Activated T-helper 2 cell treated with anti-CD3 and anti-CD28 coated beads, Interferon-gamma antibody, Interleukin-2, Interleukin-4, amounts not matched to agents 10 μg/mL and 5 μg/mL and 100 μg/mL, durations not matched to agents 14 hours and 24 hours and 36 hours (primary cell): ENCODE measurements at places on chromosomes 11 and 22. TPM values are rescaled to one million over a fixed set of nuclear protein-coding genes. Genes with fewer than 3 reads are reported as not detected.

GRCh38 chr11:33044285-33044756 lies 4.9 kb downstream of the TCP11L1 start:
- H3K36me3 ChIP-seq = peaks cover 56% of the 10 kb centered on the region
- no peak overlapping the region for H3K27ac ChIP-seq
- no peak for DNase-seq
- no peaks in the 10 kb centered on the region for H3K27me3 ChIP-seq

Gene FAM227A
- total RNA-seq = 0.05 and 0.28 TPM in 2 replicates

Gene GLYAT
- not detected in 2 replicates for total RNA-seq

GRCh38 chr11:7445564-7445963 lies 39.7 kb upstream of the OLFML1 start:
- H3K27ac ChIP-seq = no peak overlapping the region
- DNase-seq = no peak
- H3K4me1 ChIP-seq = no peaks in the 10 kb centered on the region
- no peaks in the 10 kb centered on the region for H3K27me3 ChIP-seq
- H3K36me3 ChIP-seq = no peaks in the 10 kb centered on the region

DNA sequence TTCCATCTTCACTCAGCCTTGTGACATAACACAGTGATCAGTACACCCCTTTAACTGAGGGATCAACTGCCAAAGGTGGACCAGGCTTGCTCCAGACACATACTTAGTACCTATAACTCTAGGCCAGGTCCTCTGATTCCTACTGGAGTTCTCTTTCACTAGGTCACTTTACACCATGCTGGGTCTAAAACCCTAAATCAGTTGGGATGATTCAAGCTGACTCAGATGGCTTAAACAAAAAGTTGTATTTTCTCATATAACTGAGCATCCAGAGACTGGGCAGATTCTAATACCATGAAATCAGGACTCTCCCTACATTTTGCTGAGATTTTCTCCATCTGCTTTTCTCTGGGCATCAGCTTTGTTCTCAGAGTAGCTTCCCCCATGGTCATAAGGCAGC lies 26.0 kb upstream of the FLI1 start:
- no peaks in the 10 kb centered on the region for H3K36me3 ChIP-seq
- no peak for DNase-seq
- no peak overlapping the region for H3K4me3 ChIP-seq
- H3K27ac ChIP-seq = no peak overlapping the region

DNA sequence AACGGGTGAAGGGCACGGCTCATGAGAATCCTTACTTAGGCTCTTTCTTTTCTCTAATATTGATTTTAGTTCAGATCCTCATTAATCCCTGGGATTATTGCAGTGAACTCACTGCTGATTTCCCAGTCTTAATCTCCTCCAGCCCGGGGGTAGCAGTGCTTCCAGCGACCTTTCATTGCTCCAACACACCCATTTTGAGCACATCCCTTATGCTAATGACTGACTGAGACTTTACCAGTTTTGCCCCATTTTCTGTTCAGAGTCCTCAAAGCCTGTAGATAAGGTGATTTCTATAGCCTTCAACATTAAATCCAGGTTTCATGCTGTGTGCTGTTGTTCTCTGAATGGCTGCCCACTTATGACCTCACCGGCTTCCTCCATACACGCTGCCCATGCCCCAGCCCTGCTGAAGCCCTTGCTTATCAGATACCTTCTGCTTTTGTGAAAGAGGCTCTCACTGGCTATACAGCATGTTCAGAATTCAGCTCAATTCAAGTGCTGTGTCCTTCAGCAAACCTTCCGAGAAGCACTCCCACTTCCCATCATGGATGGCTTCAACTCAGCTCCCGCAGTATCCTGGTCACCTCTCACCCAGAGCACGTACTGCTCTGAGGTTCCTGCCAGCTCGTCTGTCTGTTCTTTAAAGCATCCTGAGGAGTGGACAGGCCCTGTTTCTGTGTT lies 49.0 kb downstream of the PPFIA1 start:
- H3K4me3 ChIP-seq = no peak overlapping the region
- H3K27ac ChIP-seq = no peak overlapping the region
- peaks cover 2% of the 10 kb centered on the region for H3K4me1 ChIP-seq
- H3K27me3 ChIP-seq = no peaks in the 10 kb centered on the region

DNA sequence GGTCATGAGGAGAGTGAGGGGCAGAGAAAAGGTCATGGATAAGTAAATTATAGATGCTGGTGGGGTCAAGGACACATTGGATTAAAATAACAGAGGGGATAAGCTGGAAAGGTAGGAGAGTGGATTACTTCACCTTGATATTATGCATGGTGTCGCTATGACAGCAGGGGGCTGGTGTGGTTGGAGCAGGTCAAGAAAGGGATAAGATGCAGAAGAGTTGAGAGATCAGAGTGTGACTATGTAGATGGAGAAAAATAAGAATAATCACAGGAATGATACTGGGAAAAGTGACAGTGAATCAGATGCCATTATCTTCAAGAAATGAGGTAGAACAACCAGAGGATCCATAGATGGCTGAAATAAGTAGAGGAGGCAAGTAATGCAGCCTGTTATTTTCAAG lies 29.4 kb upstream of the AMOTL1 start:
- H3K4me1 ChIP-seq = peaks cover 13% of the 10 kb centered on the region
- no peak overlapping the region for H3K4me3 ChIP-seq
- no peak for DNase-seq
- H3K27me3 ChIP-seq = peaks cover 33% of the 10 kb centered on the region

Gene MMP7
- total RNA-seq = not detected in 2 replicates

Gene MAPK8IP2
- 0.09 and 0.16 TPM in 2 replicates for total RNA-seq

Gene SOX10
- not detected in 2 replicates for total RNA-seq

DNA sequence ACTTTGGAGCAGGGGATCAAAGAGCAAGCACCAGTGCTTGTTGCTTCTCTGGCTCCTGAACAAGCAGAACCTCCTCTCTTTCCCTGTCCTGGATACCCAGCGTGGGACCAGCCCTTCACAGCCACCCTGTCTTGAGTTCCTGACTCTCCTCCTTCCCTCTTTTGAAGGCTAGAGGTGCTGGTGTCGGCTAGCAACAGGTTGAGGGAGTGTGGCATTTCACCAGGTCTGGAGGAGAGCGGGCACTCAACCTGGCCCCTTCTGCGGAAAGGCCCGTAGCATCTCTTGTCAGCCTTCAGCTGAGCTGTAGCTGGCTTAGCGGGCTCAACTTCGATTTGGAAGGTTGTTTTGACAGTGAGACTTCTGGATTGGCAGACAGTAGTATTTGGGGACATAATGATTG lies 26.6 kb downstream of the RCOR2 start:
- peaks cover 37% of the 10 kb centered on the region for H3K36me3 ChIP-seq
- H3K4me3 ChIP-seq = peak overlapping the region; percentile 6
- H3K27ac ChIP-seq = no peak overlapping the region
- H3K27me3 ChIP-seq = no peaks in the 10 kb centered on the region

Gene OR52E8
- not detected in 2 replicates for total RNA-seq

Gene KRTAP5-7
- total RNA-seq = 0.21 TPM in 1 of 2 replicates, not detected in the other

Gene MRGPRE
- not detected in 2 replicates for total RNA-seq

Gene PHF5A
- total RNA-seq = 72.1 and 74.3 TPM in 2 replicates

GRCh38 chr22:46056546-46057245 lies 79.7 kb upstream of the WNT7B start:
- no peak overlapping the region for H3K4me3 ChIP-seq
- peaks cover 35% of the 10 kb centered on the region for H3K4me1 ChIP-seq
- no peaks in the 10 kb centered on the region for H3K27me3 ChIP-seq
- DNase-seq = no peak
- peaks cover 2% of the 10 kb centered on the region for H3K36me3 ChIP-seq

GRCh38 chr11:119525180-119525866 lies 102.4 kb upstream of the THY1 start:
- no peaks in the 10 kb centered on the region for H3K27me3 ChIP-seq
- H3K27ac ChIP-seq = no peak overlapping the region
- no peaks in the 10 kb centered on the region for H3K4me1 ChIP-seq

GRCh38 chr11:19677381-19678080 lies 35.1 kb upstream of the NAV2 start:
- no peaks in the 10 kb centered on the region for H3K36me3 ChIP-seq
- no peaks in the 10 kb centered on the region for H3K4me1 ChIP-seq
- peaks cover 4% of the 10 kb centered on the region for H3K27me3 ChIP-seq
- no peak overlapping the region for H3K4me3 ChIP-seq

DNA sequence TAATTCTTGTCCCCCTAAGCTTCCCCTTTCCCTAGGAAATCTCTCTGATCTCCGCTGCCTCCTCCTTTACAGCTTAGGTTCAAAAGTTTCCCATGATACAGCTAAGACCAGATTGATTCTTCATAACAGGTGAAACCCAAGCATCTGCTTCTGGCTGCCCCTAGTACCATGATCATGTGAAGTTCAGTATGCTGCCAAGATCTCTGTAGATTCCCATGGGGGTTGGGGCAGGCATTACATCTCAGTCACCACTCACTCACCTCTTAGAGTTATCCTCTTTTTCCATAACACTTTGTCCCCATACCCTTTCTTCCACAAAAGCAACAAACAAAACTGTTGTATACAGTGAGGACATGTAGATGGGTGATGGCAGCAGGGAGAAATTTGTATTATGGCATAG lies 44.0 kb downstream of the RRP8 start:
- H3K27ac ChIP-seq = no peak overlapping the region
- DNase-seq = no peak
- no peaks in the 10 kb centered on the region for H3K27me3 ChIP-seq
- H3K36me3 ChIP-seq = peaks cover 8% of the 10 kb centered on the region
- H3K4me3 ChIP-seq = no peak overlapping the region
- no peaks in the 10 kb centered on the region for H3K4me1 ChIP-seq

GRCh38 chr11:16936643-16937042 lies 77.6 kb downstream of the PLEKHA7 start:
- H3K4me3 ChIP-seq = no peak overlapping the region
- no peaks in the 10 kb centered on the region for H3K4me1 ChIP-seq
- peaks cover 11% of the 10 kb centered on the region for H3K27me3 ChIP-seq
- no peak overlapping the region for H3K27ac ChIP-seq
- no peaks in the 10 kb centered on the region for H3K36me3 ChIP-seq

Gene FAM180B
- total RNA-seq = 0.25 and 0.39 TPM in 2 replicates

Gene MPPED1
- not detected in 2 replicates for total RNA-seq

Gene CHRM1
- total RNA-seq = not detected in 2 replicates

- no peak for DNase-seq
- no peak overlapping the region for H3K4me3 ChIP-seq
- no peaks in the 10 kb centered on the region for H3K27me3 ChIP-seq
- no peaks in the 10 kb centered on the region for H3K36me3 ChIP-seq
- no peak overlapping the region for H3K27ac ChIP-seq
These were observed 216.3 kb downstream of the BUD13 start for GRCh38 chr11:116556483-116556882.
